ENCODE measurements at places on chromosomes 2 and 18.

- DNase-seq, result no peak
Measured at GRCh38 chr18:46466234-46467160, 190.5 kb downstream of the LOXHD1 start.

DNA sequence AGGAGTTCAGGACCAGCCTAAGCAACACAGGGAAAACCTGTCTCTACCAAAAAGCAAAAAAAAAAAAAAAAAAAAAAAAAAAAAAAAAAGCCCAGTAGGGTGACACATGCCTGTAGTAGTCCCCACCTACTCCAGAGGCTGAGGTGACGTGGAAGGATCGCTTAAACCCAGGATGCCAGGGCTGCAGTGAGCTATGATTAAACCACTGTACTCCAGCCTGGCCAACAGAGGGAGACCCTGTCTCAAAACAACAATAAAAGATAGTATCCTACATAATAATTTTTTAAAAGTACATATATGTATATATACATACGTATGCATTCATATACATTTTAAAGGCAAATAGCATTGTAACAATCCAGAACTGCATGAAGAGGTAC is 51.7 kb downstream of the SOS1 start:
- DNase-seq, result no peak

DNA sequence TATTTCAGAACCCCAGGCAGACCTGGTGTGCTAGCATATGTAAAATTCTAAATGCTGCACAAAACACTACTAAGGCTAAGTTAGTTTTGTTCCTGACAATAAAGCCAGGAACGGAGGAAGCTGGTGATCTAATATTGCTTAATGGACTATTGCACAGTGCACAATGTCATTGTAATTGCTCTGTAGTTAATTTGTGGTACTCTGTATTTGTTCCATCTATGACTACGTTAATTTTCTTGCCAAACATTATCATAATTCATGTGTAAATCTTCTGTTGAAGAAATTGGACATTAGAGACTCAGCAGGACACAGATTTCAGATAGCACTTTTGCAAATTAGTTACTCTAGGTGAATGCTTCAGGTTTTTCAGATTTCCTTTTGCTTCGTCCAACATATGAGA is 232.3 kb downstream of the RIT2 start:
- DNase-seq, result no peak

GRCh38 chr2:172089633-172090032 is 4.3 kb downstream of the DLX1 start:
- DNase-seq, result no peak

- DNase-seq, result no peak
Measured at GRCh38 chr2:164948540-164948939, 6.8 kb downstream of the SLC38A11 start.

DNA sequence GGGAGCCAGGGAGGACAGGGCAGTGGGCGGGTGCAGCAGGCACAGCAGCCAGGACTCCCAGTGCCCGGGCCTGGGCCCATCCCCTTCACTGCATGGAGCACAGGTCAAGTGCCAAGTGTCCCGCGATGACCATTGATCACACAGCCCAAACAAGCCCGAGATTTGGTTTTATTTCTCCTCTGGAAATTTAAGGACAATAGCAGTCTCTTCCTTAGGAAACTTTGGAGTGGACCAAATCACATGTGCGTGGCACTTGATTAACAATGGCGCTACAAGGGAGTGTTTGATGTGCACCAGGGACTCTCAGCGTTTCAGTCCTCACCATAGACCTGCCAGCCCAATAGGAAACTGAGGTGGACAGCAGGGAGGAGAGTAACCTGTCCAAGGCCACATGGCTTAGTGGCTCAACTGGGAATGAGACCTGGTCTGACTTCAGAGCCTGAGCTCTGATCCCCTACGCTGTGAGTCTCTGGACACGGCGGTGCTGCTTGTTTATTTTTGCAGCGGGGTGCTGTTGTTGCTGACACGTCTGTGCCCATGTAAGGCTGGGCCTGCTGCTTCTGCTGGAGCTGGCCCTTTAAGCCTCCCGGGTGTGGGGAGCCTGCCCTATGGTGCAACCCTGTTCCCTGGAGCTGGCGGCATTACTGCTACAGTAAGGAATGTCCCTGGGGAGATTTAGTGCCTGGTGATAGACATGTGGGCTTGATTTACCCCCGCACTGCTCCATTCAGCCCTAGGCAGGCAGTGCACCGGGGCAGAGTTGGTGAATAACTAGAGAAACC is 194.2 kb downstream of the INHBB start:
- DNase-seq, result no peak

DNA sequence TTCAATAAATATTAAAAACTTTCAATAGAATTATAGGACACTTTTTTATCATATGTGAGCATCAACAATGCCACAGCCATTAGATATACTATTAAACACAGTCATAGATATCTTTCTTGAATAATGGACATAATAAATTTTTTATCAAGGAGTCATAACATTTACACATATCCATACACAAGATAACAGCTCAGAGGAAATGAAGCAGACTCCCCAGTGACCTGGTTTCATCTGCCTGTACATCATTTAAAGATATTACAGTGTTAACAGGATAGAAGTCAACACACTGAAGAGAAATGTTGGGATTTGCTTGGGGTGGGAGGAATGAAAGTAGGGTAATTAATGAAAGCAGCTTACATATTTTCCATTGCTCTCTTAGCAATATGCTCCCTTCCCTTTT is 5.1 kb downstream of the SCG2 start:
- no peak for DNase-seq

DNA sequence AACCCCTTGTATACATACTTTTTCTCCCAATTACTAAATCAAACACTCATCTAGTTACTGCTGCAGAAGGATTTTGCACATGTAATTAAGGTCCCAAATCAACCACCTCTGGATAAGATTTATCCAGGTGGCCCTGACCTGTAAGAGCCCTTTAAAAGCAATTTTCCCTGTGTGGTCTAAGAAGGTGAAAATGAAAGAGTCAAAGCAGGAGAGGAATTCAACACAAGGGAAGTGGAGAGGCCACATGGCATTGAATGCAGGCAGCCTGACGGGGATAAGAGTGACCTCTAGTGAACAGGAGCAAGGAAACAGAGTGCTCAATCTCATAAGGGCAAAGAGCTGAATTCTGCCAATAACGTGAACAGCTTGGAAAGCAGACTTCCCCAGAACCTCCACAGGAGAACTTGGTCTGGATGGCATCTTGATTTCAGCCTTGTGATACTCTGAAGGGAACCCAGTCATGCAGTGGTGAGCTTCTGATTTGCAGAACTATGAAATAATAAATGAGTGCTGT is 27.2 kb downstream of the PPP3R1 start:
- DNase-seq, result no peak

GRCh38 chr2:222303045-222303827 is 4.4 kb upstream of the PAX3 start:
- DNase-seq, result no peak

DNA sequence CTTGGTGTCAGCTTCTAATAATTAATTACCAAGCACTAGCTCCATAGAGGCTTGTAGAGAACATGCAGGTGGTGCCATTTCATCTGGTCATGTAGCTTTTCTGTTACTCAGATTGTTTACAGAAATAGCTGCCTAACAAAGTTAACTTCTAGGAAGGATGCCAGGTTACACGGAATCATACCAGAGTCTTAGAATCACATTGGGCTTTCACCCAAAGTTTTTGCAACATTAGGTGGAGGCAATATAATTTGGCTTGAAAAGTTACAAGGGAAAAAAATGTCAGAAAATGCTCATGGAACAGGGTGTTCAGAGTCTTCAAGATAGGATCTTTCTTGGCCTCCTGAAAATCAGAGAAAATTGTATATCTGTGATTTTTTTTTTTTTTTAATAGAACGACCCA is 135.6 kb downstream of the ARHGAP15 start:
- no peak for DNase-seq

Data from activated T-helper 2 cell treated with anti-CD3 and anti-CD28 coated beads, Interferon-gamma antibody, Interleukin-2, Interleukin-4, amounts not matched to agents 10 μg/mL and 5 μg/mL and 100 μg/mL, durations not matched to agents 14 hours and 24 hours and 36 hours (primary cell).